ENCODE measurements at places on chromosomes 16 and 17.

GRCh38 chr16:74700438-74701225 lies at the start of gene MLKL:
MLKL (minus strand) TSS chr16:74700862; CDS start chr16:74695757, 5,105 bp downstream.
- DNase-seq = peak; percentile 86

- DNase-seq = peak; percentile 61
Observed at GRCh38 chr17:17364338-17364667, 61.1 kb downstream of the NT5M start.

DNA sequence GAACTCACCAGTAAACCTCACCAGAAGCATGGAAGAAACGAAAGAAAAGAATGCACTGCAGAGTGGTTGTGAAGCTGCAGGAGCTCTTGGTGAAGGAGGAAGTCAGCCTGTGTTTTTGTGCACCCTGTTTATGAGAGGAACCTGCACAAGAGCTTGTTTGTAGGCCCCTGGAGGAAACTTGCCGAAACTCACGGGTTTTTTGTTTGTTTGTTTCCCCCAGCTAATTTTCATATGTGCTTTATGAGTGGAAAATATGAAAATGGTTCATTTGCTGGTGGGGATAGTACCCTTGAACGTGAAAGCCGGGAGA lies 222.7 kb downstream of the C16orf95 start:
- no peak for DNase-seq

DNA sequence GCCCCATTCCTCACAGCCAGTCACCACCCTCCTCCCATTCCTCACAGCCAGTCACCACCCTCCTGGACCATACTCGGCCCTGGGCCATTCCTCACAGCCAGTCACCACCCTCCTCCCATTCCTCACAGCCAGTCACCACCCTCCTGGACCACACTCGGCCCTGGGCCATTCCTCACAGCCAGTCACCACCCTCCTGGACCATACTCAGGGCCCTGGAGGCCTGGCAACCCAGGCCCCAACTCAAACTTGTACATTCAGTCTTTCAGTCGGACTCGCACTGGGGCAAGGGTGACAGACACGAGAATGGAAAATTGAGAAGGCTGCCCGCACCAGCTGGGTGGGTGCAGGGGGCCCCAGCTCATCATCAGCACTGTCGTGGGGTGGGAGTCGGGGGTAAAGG lies 30.4 kb upstream of the FOXK2 start:
- DNase-seq = peak; percentile 83

DNA sequence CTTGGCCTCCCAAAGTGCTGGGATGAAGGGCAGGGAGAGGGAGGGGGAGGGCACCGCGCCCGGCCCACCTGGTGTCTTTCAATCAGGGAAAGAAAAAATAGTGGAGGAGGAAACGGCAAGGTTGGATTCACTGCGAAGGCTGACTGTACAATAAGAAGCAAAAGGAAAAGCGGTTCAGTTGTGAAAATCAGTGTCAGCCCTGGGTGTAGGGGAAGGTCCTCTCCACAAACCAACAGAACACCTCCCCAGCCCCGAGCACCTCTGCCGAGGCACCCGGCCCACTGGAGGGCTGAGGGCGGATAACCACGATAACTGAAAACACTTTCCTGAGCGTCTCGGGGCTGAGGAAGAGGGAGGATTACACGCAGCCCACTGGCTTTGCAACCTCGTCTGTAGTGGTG lies 1.4 kb upstream of the SPG7 start:
- DNase-seq = no peak

GRCh38 chr17:12575641-12576040 lies 90.0 kb upstream of the MYOCD start:
- DNase-seq = no peak

- DNase-seq = no peak
Observed at GRCh38 chr17:77914385-77915254, 43.9 kb upstream of the TNRC6C start.

DNA sequence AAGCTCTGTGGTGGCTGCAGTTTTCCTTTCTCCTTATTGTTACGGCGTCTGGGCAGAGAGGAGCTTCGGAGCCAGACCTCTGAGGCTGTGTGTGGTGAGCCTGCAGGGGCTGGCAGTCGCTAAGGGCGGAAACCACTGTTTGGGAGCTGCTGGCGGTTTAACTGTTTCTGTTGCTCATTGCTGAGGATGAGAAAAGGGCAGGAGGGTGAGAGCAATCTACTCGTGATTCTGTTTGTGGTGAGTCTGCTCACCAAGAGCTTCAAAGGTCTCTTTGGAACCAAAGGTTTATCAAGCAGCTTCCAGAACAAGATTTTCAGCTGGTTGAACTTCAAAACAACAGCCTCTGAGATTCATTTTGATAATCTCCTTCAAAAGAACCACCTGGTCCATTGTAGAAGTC lies 143.9 kb downstream of the ANKFN1 start:
- DNase-seq = no peak

DNA sequence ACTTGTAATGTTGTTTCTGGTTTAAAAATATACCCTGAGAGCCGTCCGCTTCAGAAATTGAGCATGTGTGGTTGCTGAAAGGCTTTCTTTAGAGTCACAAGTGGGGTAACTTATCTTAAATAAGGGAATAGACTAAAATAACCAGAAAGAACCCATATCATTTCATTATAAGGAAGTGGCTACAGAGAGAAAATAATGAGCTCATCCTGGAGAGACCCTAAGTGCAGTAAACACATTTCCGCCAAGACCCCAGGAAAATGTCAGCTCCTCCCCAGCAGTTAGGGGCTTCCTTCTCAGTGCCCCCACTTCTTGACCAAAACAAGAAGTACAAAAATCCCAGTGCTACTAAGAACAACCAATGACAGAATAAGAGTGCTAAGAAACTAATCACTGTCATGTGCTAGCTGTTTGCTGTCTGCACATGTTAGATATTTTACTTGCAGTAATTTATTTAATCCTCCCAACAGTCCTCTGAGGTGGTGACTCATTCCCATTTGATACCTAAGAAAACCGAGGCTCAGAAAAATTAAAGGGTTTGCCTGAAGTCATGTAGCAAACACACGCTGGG lies 83.5 kb downstream of the CDYL2 start:
- no peak for DNase-seq

- DNase-seq = no peak
Observed at GRCh38 chr16:66889622-66890021, 9.3 kb downstream of the PDP2 start.

DNA sequence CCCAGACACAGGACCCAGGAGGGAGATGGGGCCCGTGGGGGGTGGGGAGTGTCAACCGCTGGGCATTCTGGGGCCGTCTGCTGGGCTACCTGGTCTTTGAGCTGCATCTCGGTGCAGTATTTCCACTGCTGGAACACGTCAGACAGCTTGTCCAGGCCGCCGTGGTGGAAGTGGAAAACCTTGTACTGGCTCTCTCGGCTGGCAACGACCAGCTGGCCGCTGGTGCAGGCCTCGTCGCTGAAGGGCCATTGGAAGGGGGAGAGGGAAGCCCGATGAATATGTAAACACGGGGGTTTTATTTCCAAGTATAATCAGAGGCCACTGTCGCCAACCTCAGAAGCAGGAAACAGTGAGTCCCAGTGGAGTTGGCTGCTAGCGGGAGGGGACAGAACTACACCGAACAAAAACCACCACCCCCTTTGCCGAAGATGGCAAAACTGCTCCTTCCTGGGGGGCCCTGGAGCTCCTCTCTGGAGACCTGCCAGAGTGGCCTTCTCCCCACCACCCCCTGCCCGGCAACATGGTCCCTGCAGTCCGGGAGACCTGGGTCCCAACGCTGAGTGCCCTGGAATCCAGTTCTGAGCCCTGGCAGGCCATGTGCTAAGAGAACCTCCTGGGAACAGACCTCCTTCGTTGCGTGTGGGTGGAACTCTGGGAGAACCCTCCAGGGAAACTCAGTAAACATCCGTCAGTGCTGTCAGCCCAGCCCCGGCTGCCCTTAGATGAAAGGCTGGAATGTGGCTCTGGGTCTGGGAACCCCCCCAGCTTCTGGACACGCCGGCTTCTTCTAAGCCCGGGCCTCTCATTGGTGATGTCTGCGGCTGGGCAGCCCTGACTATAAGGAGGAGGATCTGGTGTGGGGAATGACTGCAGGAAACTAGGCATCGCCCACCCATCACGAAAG lies 84.1 kb downstream of the TBC1D16 start:
- DNase-seq = no peak

GRCh38 chr16:88503374-88503770 lies 50.3 kb downstream of the ZFPM1 start:
- DNase-seq = no peak

DNA sequence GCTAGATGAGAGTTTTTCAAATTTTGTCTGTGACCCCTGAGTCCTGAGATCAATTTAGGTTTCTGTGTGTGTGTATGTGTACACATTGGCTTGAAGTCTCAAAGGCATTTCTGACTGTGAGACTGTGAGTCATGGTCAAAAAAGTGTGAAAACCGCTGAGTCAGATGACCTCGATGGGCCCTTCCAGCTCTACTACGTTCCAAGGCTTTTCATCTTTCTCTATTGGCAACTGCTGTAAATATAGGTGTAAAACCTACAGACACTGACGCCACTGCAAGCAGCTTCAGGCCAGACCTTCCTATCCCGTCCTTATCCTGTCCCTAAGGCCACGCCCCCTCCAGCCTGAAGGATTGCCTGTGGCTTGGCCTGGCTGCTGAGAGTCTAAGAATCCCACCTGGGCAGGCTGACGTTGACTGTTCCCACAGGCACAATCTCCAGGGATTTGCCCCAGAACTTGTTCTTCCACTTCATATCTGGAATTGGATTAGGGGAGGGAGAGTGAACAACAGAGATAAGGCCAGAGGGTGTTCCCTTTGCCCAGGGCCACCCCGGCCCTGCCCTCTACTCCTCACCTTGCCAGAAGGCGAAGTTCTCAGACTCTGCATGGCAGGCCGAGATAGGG lies 11.3 kb downstream of the OSBPL7 start:
- peak; percentile 60 for DNase-seq

DNA sequence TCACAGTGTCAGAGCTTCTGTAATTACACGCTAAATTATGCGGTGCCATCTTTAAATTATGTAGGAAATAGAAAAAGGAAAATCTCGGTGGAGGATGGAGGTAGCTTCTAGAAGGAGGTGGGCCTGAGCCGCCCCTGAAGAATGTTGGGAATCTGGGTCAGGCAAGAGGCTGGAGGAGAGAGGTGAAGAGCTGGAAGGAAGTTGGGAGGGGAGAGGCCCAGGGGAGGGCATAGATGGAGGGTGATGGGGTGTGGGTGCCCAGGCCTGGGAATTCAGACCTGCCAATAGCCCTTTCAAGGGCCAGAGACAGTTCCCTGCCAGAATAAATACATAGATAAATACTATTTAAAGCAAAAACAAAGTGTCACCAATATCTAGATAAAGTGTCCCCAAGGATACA lies 415.0 kb upstream of the HSBP1 start:
- no peak for DNase-seq

GRCh38 chr17:49968405-49969133 lies 421 bp upstream of the DLX4 start:
- no peak for DNase-seq

DNA sequence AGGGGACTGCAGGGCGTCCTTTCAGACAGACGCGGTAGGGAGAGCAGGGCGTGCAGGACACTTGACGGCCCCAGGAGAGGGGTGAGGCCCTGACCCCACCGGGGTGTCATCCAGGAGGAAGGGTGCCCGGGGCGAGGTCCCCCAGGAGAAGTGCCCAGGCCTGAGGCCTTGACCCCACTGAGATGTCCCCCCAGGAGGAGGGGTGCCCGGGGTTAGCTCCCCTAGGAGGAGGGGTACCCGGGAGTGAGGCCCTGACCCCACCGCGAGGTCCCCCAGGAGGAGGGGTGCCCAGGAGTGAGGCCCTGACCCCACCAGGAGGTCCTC lies 27.2 kb upstream of the METRNL start:
- no peak for DNase-seq

DNA sequence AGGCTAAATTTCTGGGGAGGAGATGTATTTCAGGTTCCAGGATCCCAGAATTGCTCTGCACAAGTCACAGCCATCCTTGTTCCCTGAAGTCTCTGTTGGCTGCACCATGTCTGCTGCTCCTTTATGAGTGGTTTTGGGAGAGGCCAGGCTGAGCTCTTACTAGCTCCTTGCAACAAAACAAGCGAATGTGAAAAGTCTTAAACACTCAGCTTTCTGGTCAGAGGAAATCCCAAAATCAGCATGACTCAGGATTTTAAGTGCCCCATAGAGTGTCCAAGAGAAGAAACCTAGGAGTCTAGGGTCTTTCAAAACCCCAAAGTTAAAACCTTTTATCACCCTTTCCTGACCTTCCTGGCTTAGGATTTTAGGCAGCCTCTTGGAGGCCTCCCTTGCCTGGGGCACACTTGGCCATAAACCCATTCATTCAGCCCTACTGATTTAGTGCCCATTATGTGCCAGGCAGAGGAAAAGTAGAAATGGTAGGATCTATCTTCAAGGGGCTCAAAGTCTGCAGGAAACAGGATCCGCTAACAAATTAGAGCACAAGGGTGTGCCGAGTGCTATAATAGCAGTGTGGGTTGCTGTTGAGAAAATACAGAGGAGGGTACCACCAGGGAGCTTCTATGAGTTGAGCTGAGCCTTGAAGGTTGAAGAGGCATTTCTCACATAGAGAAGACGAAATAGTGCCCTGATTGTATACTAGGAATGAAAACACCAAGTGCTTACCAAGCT lies 36.9 kb downstream of the SOST start:
- DNase-seq = no peak

DNA sequence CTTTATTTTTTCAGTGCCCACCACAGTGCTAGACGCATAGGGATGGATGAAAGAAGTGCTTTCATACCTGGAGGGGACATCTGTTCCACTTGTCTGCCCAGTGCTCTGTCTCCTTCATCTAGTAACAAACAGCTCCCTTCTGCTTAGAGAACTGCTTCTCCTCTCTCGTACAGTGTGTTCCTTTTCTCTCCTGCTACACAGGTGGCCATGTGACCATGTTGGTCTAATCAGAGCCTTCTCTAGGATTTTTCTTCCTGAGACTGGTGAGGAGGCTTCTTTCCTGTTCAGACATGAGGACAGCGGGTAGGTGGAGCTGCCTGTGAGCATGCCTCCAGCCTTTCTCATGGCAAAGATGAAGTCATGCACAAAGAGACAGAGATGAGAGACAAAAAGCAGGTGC lies 182.7 kb downstream of the TMEM132E start:
- DNase-seq = no peak

- DNase-seq = no peak
Observed at GRCh38 chr16:4641895-4642294, 17.3 kb downstream of the MGRN1 start.

GRCh38 chr16:82882226-82882625 lies 255.5 kb downstream of the CDH13 start:
- peak; percentile 76 for DNase-seq

DNA sequence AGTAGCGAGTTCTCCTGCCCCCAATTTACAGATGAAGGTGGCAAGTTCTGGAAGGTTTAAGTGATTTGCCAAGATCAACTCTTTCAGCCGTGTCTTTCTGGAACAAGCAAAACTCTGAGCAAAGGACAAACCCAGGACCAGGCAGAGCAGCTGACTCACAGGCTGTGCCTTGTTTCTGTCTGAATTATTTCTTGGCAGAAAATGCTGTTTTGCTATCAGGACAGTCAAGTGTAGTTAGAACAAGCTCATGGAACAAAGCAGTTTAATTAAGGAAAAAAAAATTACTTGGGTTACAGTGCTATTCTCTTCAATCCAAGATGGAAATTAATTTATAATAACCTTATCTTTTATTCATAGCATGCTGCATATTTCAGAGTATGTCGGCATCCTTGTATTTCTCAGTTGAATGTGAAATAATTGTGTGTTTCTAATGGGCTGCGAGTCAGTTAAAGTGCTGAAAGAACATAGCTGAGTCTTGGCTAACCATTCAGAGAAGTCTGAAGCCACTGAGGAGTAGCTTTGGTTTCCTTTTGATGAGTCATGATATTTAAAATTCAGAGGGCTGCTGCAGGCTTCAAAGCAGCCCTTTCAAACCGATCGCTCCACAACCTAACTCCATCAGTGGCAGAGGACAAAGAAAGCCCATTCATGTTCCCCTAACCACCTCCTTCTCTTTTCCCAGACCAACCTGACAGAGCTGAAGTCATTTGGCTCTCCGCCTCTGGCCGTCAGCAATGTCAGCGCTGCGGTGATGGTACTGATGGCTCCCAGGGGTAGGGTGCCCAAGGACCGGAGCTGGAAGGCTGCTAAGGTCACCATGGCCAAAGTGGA lies 143.7 kb downstream of the ZNF18 start:
- no peak for DNase-seq

All from ascending aorta (tissue), 2 donors.